ELF-1 (cell line): ENCODE measurements at places on chromosomes 4 and X.

DNA sequence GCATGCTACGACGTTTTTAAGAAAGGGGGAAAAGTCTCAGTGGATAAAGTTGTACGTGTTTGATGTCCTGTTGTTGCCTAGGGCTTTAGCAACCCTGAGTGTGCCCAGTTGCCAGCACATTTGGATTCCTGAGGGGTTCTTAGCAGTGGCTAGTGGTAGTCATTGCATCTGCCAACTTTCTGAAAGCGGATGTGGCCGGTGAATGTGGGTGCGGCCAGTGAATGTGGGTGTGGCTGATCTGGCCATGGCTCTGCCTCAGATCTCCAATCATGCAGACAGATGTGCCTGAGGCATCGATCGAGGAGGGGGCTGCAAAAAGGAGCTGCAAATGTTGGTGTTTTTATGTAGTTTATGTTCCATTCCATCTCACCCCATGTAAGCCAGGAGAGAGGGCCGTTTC, 41.5 kb upstream of the FAT1 start:
- DNase-seq: peak; percentile 77

DNA sequence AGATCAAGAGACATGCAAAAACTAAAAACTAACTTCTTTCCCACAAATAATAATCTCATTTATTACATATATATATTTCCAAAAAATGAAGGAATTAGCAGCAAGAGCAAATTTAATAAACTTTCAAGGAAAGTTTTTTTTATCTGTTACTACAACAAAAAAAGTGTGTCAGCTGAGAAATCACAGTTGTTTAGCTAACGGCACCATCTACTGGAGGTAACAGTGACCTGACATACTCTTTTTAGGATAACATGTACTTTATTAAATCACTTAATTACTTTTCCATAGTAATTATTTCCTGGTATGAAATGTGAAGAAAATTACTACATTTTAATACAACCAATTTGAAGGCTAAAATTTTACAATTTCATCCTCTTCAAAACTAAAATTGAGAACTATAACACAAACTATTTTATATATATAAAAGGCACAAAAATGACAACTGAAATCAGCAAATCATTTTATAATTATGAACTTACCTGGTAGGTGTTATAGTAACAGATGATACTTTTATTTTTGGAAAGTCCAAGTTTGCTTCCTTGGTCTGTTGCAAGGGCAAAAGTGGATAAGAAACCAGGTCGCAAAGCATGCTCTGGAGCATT, 9.1 kb downstream of the LAMTOR3 start:
- DNase-seq: no peak

- peak; percentile 89 for DNase-seq
Observed at GRCh38 chr4:154626793-154627484, 14.5 kb upstream of the FGG start.

DNA sequence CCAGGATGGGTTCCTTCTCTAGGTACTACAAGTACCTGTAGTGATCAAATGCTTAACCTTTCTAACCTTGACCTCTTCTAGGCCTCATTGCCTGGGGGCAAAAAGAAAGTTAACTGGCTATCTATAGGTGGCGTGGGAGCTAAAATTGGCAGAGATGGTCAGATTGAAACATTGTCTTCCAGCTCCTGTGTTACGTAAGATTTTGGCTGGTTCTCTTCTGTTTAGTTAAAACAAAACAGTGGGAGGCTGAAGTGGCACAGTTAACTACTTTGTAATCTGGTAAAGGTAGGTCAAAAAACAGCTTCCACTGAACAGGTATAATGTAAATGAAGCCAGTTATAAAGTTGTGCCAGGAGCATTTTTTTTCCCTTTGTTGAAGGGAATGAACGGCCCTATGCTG, 115.2 kb downstream of the MBNL3 start:
- no peak for DNase-seq

- peak; percentile 36 for DNase-seq
Observed at GRCh38 chr4:184932343-184932742, 85.9 kb upstream of the HELT start.

- no peak for DNase-seq
Observed at GRCh38 chrX:45622538-45622937, 421.9 kb upstream of the DIPK2B start.

GRCh38 chr4:139828966-139829664, 163.5 kb downstream of the MGST2 start:
- DNase-seq: no peak

GRCh38 chrX:6227453-6227835, 1.2 kb downstream of the NLGN4X start:
- DNase-seq: peak; percentile 23
